ENCODE measurements at places on chromosomes 5 and 9.

- DNase-seq = no peak
Observed at GRCh38 chr5:143248822-143249579, 154.5 kb downstream of the NR3C1 start.

DNA sequence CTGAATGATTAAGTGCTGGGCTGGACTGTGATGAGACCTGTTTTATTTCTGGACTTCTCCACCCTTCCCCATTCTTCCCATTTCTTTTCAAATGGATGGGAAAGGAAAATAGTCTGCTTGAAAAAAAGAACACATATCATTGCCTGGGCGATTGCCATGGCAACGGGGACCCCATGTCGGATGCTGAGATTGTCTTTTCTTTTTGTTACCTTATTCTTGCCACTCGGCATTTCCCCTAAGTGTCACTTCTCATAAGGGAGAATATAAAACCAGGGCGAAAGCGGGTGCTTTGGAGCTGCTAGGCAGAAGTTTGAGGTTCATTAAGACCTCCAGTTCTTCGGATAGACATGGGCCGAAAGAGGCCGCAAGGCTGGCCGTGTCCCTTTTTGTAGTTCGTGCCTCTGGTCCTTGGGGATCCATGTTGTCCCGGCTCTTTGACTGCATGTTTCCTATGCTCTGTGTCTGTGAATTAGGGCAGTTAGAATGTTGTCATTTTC lies 763 bp downstream of the FGD3 start:
- no peak for DNase-seq

DNA sequence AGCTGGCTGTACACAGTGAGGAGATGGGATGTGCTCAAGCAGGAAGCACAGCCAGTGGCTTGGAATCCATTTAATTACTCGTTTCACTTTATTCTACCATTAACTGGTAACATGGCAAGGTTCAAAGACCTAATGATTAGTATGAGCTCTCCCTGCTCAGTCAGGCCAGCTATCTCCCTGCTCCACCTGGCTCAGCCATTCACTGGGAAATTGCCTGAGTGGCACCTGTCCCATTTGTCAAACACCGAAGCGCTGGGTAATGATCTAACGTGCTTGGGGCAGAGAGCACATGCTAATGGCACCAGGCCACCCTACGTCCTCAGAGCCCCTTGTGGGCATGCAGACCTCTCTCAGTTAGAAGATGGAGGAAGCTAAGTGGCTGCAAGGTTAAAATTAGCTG lies 162.2 kb downstream of the TTLL11 start:
- no peak for DNase-seq

DNA sequence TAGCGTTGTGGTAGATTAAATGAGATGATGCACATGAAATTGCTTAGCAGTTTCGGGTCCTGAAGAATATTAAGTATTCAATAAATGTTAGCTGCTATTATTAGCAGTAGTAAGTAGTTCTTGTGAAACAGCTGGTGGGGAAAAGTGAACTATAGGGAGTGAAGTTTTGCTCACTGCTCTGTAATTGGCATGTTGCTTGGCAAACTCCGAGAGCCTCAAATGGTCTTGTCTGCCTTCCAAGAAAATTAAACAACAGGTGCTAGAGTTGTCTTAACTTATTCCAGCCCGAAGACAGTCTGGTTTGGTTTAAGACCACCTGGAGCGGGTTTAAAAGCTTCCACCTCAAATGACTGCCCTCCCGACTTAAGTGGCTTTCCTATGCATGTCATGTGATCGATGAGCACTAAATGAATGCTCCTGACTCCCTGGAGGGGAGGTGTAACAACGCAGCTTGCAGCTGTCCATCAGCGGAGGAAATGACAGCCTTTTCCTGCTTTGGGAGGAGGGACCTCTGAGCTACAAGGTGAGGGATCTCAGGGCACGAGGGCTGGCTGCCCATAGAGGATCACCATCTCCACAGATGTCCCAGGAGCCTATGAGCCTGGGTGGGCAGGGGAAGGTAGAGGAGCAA lies 202.9 kb upstream of the PANK3 start:
- DNase-seq = no peak

DNA sequence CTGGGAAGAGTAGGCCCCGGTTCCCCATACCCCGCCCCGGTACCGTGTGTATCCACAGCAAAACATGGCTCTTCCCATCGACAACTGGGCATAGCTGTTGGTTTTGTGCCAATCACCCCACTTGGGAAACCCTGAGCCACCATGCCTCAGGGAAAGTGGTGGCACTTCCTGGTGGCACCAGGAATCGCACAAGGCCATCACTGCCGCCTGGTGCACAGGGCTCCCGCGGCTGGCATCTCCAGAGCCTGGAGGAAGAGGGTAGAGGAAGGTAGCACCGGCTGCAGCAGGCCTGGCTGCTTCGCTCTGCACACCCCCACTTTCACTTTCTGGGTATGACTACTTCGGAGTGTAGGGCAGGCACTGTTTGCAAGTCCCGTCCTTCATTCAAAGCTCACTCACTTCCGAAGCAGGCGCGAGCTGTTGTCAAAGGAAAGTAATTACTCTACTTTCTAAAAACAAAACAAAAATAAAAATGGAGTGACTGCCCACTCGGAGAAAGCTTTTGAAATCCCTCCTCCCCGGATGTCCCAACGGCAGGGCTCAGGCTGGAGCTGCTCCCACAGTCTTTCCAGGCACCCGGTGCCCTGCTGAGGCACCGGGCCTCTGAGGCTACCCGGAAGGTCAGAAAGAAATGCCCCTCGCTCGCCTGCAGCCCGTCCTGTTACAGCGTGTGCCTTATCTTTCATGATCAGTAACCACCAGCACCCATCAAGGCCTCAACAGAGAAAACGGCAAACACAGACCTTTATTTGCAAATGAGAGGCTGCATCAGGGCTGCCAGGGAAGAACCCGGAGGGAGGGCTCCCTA lies 2.0 kb downstream of the BRD3 start:
- no peak for DNase-seq

GRCh38 chr9:19372567-19372966 lies 7.5 kb downstream of the RPS6 start:
- DNase-seq = no peak

DNA sequence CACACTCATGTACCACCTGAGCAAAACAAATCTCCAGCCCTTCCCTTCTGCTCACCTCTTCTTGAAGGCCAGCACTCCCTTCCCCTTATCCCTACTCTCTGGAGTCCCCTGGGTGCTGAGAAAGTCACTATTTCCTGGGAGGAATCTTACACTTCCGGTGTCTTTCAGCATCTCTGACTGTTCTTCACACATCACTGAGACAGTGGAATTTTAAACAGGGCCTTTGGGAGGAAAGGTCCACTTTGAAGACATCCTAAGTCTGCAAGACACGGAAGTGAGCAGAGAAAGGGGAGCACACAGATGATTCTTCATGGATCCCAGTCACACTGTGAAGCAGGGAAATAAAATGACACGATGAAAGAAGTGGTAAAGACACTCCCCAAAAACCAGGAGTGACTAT lies 25.6 kb downstream of the FRMD3 start:
- no peak for DNase-seq

DNA sequence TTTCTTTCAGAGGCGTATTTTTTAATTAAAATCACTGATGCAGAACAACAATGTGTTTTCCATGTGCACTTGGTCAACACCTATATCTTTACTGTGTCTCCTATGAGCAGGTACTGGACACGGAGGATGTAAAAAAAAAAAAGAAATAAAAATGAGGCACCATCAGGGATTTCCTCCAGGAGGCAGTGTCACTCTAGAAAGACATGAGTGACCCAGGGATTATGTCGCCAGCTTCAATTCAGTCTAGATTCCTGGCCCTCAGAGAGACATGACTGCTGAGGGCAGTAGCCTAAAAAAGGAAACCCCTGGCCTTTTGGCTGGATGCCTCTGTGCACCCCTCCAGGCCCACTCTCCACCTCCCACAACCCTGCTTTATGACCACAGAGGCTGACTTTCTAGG lies 18.3 kb upstream of the IL33 start:
- DNase-seq = no peak

GRCh38 chr5:148769941-148770340 lies 56.5 kb upstream of the ADRB2 start:
- no peak for DNase-seq

GRCh38 chr5:134585966-134586365 lies 46.7 kb downstream of the SAR1B start:
- DNase-seq = no peak

DNA sequence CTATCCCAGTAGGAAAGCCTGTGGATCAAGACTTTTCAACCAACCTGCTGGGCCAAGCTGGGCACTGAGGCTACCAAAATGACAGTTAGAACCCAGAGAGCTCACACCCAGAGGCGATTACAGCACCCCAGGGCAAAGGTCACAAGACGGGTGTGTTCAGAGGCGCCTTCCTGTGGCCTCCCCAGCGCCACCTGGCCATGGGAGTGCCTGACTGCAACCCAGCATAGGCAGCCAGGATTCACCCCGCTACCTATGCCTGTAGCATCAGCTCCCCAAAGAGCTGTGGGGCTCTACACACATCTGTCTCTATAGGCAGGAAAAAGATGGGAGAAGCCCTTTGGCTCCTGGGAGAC lies 33.5 kb downstream of the PDGFRB start:
- DNase-seq = peak; percentile 78

DNA sequence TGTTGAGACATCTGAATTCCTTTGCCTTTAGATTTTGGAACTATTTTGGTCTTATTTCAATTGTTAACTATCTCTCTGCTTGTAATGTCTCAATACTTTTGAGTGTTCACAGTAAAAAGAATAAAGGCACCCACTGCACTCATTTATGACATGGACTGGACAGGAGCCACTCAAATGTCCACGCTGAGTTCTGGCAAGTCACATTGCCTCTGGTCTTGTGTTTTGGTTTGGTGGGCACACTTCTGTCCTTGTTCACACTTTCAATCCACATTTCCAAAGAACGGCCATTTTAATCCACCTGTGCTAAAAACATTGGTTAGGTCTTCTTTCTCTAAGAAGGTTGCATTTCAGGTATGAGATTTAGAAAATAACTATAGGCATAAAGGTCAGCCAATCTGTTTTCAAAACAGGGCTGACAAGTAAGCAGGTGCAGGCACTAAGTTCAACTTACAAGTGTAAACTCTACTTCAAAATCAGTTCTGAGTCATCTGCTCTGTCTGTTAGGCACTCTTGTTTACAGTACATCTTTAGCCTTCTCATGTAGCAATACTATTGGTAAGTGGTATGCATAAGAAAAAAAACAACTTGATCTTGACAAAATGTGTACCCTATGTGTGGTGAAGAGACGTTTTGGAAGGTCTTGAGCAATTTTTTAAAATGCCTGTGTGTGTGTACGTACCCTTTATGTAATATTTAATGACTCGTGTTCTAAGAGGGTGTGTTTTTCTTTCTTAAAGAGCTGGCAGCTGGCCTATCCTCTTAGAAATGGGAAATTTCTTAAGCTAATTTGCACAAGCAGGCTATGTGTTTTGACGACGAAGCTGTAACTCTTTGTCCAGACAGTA lies 31.5 kb upstream of the ZFAND5 start:
- DNase-seq = no peak

DNA sequence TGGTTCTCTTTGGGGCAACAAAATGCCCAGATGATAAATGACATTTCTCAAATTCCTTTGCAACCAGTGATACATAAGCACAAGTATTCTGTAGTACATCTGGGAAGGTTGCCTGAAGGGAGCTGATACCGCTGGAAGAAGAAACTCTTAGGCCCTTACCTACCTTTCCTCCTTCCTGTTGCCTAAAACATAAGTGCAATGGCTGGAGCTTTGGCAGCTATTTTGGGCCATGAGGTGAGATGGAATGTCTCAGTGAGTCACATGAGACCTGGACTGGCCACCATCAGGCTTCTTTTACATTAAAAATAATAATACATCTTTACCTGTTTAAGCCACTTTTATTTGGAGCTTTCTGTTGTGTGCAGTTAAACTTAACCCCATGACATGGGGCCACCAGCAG lies 11.2 kb upstream of the ADGRD2 start:
- DNase-seq = no peak

- DNase-seq = peak; percentile 53
Observed at GRCh38 chr5:133897431-133897830, 71.0 kb downstream of the C5orf15 start.

DNA sequence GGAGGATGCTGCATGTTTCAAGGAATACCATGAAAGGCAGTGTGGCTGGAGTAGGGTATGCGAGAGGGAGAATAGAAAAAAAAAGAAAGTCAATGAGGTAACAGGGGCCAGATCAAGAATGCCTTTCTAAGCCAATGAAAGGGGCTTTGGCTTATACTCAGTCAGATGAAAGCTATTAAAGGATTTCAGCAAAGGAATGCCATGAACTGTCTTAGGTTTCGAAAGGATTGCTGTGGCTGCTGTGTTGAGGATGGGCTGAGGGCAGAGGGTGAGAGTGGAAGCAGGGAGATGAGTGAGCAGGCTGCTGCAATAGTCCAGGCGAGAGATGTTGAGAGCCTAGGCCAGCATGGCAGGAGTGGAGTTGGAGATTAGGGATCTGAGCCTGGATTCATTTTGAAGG lies 135.4 kb upstream of the CKMT2 start:
- no peak for DNase-seq

- DNase-seq = no peak
Observed at GRCh38 chr5:137501846-137502406, 2.8 kb upstream of the SPOCK1 start.

DNA sequence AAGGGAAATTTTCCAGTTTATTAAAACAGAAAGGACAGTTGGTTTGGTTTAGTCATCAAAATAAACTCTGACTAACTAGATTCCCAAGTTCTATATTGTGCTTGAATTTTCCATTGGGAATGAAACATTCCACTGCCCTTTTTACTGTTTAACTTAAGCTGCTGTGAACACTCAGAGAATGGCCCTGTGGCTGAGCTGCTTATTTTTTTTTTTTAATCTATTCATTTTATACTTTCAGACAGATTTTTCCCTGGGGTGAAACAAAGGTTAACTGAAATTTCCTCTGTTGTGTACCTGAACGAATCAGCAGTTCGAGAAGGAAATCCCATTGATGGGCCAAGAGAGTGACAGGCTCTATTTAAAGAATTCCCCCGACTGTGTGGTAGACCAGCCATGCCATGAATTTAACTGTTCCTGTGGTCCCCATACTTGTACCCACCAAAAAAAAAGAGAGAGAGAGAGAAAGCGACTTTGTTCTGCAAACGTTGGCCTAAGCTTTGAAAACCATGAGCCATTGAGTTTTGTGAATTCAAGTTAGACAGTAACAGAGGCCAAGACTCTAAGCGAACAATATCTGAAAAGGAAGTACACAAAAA lies 138.7 kb upstream of the GRHPR start:
- no peak for DNase-seq

GRCh38 chr5:143108498-143109128 lies 294.9 kb downstream of the NR3C1 start:
- no peak for DNase-seq

- peak; percentile 19 for DNase-seq
Observed at GRCh38 chr5:157670662-157671591, at the start of gene C5orf52. Gene C5orf52 (plus strand): TSS chr5:157671533. CDS start chr5:157671615, 82 bp downstream.

- DNase-seq = no peak
Observed at GRCh38 chr5:127019928-127020327, 10.4 kb downstream of the MARCHF3 start.

GRCh38 chr5:158816011-158816696 lies 283.6 kb downstream of the EBF1 start:
- DNase-seq = no peak

GRCh38 chr5:159102311-159102934 lies 2.7 kb upstream of the EBF1 start:
- no peak for DNase-seq

Measured in RPMI8226 (cell line).